ENCODE measurements at places on chromosomes 7 and 10.

GRCh38 chr10:15784662-15785300 is 65.1 kb upstream of the ITGA8 start:
- DNase-seq, result no peak

DNA sequence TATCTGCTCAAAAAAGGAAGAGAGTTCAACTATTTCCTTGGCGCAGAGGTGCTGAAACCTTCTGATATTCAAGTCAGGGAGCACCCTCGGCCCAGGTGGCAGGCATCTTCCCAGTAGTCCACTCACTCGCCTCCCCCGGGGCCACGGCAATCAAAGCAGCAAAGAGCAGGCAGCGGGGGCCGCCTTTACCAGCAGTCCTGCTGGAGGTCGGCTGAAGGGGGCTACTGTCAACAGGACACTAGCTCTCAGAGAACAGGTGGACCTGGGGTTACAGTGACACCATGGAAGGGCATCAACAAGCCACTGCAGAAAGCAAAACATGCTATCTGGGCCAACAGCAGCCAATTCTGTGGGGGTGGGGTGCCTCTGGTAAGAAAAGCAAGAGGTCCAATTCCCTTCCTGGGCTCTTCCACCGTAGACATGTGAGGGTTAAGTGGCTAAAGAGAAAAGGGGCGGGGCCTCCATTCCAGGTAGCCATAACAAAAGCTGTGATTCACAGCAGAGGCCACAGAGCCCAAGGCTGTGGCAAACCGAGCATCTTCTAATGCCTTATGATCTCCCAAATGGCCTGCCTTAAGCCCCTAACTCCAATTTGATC is 9.4 kb downstream of the FZD9 start:
- DNase-seq, result no peak

DNA sequence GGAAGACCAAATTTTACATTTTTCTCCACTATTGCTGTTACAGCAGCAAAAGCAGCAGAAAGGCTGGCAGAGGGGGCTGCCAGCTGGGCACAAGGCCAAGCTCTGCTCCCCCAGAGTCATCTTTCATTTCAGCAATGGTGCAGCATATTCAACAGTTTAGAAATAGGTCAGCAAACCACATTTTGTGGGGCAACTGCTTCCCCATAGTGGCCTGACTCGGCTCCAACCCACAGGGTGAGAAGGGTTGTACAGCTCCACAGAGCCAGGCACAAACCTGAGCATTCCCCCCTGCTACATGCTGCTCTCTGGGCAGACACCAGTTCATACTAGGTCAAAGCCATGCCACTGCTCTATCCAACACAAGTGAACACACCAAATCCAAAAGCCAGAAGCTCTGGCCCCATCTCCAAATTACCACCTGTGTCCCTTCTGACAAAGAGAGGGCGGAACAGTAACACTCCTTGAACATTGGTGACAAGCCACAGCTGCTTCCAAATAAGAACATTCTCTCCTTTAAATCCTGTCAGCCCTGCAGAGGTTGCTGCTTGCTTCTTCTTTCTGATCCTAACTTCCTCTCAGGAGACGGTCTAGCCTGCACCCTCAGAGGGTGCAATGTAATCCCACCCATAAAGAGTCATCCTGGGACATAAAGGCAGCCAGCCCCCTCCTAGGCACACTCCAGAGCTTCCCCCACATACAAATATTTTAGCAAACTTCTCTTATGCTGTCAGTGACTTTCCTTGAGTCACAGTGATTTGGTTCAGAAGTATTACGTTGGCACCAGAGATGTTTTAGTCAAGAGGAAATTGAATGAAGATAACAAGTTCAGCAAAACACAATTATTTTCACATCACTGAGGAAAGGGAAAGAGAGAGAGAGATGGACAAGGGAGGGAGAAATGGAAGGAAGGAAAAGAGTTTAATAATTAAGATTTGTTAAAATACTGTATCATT is 39.0 kb upstream of the SLIT1 start:
- DNase-seq, result no peak

GRCh38 chr7:39085189-39085588 is 107.5 kb downstream of the POU6F2 start:
- no peak for DNase-seq

DNA sequence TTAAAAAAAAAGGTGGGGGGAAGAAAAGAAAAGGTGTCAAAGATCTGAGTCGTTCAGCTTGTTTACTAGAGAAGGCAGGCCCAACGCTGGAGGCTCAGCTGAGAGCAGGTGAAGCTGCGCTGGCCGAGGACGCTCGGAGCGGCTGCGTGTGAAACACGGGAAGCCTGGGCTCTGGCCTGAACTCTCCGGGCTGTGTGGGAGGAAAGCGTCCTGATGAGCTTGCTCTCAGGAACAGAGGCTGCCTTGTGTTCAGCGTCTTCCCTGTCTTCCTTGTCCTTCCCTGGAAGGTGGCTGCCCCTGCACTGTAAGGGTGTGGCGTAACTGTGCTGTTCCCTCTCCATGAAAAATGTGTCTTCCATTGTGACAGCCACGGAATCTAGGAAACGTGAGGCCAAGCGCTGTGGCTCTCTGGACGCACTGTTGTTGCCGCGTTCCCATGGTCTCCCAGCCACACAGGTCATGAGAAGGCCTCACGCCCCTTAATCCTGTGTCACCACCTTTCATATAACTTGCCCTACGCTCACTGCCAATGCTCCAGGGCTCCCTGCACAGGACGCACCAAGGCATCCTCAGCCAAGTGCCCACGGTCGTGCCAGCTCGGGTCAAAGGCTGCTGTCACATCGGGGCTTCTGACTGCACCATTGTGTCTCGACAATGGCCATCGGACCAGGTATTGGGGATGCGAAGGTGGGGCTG is 15.8 kb downstream of the IL15RA start:
- DNase-seq, result no peak

GRCh38 chr7:123770378-123770777 is 21.6 kb upstream of the WASL start:
- DNase-seq, result peak; percentile 74

DNA sequence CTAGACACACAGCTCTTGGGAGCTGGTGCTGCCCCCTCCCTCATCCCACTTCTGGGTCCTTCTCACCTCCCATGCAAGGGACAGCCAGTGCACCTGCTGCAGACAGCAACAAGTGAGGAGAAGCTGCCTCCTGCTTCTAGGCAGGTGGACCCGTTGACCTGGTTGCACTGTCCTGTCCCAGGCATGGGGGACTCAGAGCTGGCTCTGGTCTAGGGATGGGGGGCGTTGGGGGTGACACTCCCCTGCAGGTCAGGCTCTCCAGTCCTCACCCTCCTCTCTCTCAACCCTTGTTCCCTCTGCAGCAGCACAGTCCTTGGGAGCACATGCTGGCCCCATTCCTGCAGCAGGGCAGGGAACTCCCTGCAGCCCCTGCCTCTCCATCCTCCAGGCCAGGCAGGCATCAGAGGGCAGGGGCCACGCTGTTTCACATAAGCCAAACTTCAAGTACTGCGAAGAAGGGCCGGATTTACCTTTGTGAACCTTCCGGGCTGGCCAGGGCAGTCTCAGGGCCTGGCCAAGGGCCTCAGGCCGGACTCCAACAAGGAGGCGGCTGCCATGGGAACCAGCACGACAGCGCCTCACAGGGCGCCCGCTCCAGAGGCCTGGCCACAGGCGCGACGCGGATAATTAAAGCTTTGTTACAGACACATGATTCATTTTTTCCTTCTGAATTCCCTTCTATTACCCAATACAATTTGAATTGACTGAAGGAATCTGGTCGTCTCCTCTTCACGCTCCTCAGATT is 48.5 kb downstream of the RASGEF1A start:
- DNase-seq, result no peak

GRCh38 chr7:85220023-85220422 is 33.2 kb upstream of the SEMA3D start:
- DNase-seq, result no peak

DNA sequence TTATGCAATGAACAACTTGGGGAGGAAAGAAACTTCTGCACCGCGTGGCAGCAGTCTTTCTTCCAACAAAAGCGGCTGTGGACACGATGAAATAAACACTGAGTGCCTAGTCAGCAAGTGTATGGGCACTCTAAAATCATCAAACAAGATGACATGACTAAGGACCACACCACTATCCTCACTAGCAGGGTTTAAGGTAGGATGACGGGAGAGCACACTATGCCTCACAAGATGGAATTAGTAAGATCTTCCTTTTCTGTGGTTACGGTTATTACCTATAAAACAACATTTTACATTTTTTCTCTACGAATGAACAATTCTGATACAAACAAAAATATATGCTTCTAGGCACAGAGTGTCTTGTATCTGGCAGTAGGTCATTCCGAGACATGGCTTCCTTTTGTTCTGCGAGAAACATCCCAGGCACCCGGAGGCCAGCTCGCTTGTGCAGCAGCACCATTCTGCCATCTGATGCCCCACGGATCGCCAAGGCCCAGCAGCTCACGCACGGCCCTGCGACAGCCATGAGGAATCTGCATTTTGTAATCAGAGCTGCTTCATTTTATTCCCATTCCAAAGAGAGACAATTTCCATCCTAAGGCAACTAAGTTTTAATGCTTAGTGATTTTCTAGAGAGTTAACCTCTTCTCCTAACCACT is 54.1 kb upstream of the NCAPG2 start:
- DNase-seq, result no peak

DNA sequence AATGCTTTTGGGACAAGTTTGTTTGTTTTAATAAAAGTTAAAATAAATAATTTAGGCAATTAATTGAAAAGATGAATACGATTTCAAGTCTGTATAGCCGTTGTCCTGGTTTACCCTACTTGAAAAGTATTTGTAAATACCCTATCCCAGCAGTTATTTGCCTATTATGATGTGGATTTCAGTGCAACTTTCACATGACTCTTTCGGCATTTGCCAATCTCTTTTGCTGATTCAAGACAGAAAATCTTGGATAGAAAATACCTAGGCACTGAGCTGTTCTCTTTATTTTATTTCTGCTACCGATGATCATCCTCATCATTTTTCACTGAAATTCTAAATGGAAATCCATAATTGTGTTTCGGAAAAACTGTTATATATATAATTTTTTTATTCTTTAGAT is 125.9 kb upstream of the FZD8 start:
- DNase-seq, result no peak

DNA sequence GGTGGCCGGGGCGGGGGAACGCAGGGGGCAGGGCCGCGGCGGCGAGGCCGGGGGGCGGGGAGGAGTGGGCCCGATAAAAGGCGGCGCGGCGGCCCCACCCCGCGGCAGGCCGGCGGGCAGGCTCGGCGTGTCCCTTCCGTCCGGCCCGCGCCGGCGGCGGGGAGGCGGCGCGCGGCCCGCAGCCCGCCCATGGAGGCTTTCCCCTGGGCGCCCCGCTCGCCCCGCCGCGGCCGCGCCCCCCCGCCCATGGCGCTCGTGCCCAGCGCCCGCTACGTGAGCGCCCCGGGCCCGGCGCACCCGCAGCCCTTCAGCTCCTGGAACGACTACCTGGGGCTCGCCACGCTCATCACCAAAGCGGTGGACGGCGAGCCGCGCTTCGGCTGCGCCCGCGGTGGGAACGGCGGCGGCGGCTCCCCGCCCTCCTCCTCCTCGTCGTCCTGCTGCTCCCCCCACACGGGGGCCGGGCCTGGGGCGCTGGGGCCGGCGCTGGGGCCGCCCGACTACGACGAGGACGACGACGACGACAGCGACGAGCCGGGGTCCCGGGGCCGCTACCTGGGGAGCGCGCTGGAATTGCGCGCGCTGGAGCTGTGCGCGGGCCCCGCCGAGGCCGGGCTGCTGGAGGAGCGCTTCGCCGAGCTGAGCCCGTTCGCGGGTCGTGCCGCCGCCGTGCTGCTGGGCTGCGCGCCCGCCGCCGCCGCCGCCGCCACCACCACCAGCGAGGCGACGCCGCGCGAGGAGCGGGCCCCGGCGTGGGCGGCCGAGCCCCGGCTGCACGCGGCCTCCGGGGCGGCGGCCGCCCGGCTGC is at the start of gene NANOS1:
NANOS1 (plus strand) TSS at position 102 of the 808 bp plus-strand sequence; CDS start at position 190, 88 bp downstream.
- DNase-seq, result no peak

DNA sequence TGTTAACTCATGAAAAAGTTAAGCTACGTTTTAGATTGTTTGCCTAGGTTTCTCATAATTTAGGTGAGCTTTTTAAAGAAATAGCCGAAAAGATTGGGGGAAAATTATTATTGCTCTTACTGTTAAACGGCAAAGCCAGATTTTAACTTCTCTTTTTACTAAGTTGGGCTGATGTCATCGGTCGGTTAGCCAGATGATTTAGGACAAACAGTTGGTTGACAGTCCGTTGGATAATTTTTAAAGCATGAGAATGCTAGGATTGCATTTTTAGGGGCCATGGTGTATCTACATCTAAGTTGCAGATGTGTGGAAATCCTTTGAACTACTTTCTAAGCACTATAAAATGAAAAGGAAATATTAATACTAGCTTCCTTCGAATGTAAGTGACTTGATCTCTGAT is 280.9 kb upstream of the AKR1E2 start:
- DNase-seq, result no peak

DNA sequence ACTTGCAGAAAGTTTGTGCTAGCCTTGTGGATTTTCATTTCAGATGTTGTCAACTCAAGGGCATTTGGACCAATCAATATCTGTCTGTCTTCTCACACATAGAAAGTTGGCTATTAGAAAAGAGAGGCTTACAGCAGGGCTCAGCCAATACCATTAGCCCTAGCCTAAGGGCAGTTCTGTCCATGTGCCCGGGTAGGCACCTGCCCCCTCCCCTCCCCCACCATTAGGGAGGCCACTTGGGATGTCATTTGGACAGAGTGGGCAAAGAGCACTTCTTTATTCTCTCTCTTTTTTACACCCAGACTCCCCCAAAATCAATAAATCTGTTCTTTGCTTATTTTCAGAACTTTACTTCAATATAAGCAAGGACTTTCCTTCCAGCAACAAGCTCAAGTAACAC is 188.5 kb upstream of the MKI67 start:
- no peak for DNase-seq

GRCh38 chr7:106039486-106040060 is 72.5 kb downstream of the SYPL1 start:
- no peak for DNase-seq

DNA sequence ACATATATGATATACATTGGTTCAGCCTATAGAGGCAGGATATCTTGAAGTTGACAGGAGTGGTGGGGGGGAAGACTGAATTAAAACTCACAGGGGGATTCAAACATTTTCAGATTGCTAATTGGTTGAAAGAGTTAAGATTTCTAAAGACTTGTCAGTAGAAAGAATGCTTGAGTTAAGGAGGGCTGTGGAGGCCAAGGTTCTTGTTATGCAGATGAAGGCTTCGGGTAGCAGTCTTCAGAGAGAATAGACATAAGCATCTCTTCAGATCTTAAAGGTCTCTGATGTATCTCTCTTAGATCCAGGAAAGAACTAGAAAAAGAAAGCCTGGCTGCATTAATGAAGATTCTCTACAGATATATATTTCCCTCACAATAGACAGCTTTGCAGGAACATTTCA is 209.8 kb upstream of the SEMA3D start:
- DNase-seq, result no peak

DNA sequence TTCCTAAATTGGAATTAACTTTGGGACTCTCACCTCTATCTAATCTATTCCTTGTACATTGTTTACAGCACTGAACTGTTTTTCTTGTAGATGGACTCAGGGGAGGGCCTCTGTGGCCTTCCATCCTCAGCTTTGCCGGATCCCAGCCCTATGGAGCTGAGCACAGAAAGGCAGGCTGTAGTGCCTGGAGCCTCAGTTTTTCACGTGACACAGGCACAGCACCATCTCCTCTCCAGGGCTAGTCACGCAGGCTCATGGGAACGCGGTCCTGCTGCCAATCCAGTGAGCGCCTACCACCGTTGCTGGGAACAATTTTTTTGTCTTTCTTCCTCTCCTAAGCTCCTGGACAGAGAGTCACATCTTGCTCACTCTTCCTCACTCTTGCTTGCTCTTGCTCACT is 75.6 kb upstream of the DDC start:
- DNase-seq, result no peak

- no peak for DNase-seq
Observed at GRCh38 chr7:104998040-104998752, 15.8 kb upstream of the KMT2E start.

All from GM13976 (cell line).